Brain microvascular endothelial cell (primary cell): ENCODE measurements at places on chromosomes 11 and 22.

DNA sequence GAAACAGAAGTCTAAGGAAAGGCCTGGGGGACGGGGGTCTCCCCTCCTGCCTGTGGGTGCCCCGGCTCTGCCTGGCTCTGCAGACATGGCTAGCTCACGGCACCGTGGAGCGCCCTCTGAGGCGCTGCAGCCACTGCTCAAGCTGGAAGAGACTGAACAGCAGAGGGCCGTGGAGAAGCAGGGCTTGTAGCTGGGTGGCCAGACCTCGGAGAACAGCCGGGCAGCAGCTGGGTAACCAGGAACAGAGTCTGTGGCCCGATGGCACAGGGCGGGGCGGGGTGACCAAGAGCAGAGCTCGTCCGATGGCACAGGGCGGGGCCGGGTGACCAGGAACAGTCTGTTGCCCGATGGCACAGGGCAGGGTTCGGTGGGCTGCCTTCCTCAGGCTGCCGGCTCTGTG lies 18.1 kb downstream of the RNH1 start:
- no peak for DNase-seq

DNA sequence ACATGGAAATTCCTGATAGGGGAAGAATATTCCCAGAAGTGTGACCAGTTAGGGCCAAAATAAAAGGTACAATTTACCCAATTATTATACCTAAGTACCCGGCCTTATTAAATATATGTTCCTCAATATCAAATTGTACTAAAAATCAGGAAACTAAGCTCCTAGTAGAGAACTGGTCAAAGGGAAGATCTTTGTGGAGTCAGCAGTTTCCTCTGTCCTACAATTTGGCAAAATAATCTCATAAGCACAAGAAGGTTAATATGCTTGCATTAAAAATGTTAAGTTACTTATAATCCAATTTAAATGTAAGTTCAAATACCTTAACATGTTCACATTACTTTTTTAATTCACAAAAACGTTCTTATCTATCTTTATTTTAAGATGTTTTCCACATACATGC lies 10.3 kb downstream of the TTC28 start:
- no peak for DNase-seq

- DNase-seq: no peak
Measured at GRCh38 chr11:38952698-38953097, 2354.7 kb upstream of the RAG2 start.

DNA sequence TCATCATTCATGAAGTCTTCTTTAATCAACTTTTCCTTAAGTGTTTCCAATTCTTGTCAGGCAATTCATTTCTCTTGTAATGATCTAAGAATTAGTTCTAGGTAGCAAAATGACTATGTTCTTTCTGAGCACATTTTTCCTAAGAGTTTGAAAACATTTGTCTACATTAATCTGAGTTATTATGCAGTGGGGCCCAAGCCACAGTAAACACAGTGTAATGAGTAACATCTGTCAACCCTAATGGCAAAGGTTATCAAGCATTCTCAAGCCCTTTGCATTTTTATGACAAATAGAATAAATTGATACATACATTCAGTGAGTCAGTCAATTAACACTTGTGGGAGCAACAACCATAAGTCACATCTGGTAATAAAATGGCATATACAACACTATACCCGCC lies 106.7 kb upstream of the ZC3H12C start:
- DNase-seq: no peak

GRCh38 chr11:23746896-23747295 lies 750.0 kb upstream of the LUZP2 start:
- no peak for DNase-seq
